ENCODE measurements at places on chromosomes 2 and 18.

DNA sequence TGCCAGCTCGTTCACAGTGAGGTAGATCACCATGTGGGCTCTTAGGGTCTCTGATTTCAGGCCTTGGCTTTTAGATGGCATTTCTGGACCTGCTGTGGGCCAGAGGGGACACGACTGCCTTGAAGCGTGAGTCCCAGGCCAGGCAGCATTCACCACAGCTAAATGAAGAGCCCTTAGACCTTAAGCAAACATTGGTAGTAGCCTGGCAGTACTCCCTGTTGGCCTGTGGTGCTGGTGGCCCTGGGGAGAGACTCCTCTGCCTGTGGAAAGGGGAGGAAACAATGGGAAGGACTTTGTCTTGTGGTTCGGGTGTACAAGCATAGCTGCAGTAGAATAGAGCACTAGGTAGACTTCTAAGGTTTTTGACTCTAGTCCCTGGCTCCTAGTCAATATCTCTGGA is 456.0 kb upstream of the DCC start:
- DNase-seq, result no peak

- DNase-seq, result no peak
These were observed 362.0 kb downstream of the ZNF521 start for GRCh38 chr18:24989760-24990593.

GRCh38 chr2:20663196-20664070 is 3.5 kb upstream of the GDF7 start:
- no peak for DNase-seq

DNA sequence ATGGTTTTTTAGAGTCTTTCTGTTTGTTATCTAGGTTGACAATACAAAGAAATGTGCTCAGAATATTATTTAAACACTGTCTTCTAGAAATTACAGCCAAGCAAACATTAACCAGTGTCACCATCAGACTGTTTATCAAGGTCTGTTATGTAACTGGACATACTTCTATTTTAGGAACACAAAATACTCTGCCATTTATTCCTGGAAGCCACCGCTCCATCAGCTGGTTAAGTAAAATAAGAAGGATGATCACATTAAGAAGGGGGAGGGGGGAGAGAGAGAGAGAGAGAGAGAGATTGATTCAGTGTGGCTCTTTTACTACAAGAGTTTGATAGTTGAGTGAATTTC is 47.9 kb downstream of the MBP start:
- DNase-seq, result no peak

DNA sequence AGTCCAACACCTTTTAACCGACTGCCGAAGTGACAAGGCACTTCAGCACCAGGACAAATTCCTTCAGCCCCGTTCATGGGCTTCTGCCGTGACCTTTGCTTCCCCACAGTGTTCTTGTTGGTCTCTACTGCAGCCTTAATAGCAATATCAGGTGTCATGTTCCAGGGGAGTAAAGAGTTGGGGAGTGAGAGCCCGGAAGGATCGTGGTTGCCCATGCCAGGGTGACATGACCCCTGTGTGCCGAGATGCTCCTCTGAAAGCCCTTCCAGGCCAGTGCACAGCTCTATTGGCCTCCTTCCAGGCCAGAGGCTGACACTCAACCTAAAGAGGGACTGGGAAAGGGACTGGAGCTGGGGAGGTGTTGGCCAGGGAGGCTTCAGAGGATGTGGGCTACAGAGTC is 279.2 kb downstream of the CYRIA start:
- no peak for DNase-seq

DNA sequence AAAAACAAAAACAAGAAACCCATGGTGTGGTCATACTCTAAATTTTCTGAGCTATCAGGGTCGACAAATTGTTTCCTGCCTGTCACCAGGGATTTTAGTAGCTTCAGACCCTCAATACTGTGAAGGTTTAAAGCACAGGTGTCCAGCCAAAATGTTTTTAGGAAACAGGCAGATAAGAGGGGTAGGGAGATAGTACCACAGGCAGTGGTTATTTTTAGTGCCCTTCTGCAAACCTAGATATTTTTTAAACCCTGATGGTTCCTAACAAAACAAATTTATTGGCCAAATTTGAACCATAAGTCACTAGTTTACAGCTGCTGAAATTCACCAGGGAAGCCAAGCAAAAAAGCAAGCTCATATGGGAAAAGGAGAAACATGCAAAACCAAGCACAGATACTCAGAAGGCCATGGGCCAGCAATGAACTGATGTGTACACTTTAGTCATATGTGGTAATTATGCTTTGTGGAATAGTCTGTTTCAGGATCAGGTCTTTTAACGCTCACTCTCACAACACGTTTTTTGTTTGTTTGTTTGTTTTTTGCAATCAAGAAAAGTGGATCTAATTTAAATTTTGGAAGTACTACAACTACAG is 156.8 kb upstream of the STK17B start:
- DNase-seq, result no peak

GRCh38 chr2:159046966-159047365 is 78.5 kb downstream of the TANC1 start:
- DNase-seq, result peak; percentile 55

- no peak for DNase-seq
These were observed 105.0 kb downstream of the COL6A3 start for GRCh38 chr2:237309011-237309410.

GRCh38 chr2:142045641-142046040 is 85.2 kb downstream of the LRP1B start:
- no peak for DNase-seq

Data from EL (cell line).